AG09309 (cell line): ENCODE measurements at places on chromosomes 1 and 21.

GRCh38 chr1:1779691-1780597, 1.7 kb upstream of the NADK start:
- peak; percentile 11 for DNase-seq

DNA sequence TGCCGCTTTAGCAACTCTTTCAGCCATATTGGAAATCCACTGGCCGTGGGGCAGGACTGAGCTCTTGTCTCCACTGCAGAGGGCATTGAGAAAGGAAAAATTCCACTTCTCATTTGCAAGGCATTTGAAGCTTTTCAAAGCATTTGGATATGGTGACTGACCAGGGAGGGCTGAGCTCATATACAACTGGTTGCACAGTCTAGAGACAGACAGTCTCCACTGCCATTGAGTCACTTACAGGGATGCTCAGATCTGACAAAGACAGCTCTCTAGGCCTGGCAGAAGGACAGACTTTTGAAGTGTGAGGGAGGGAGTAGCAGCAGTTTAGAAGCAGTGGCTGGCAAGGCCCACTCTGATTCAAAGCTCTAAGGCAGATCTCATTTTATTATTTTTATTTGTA, 24.2 kb downstream of the NCF2 start:
- no peak for DNase-seq

- no peak for DNase-seq
Observed at GRCh38 chr1:90936731-90937130, 85.1 kb downstream of the ZNF644 start.

DNA sequence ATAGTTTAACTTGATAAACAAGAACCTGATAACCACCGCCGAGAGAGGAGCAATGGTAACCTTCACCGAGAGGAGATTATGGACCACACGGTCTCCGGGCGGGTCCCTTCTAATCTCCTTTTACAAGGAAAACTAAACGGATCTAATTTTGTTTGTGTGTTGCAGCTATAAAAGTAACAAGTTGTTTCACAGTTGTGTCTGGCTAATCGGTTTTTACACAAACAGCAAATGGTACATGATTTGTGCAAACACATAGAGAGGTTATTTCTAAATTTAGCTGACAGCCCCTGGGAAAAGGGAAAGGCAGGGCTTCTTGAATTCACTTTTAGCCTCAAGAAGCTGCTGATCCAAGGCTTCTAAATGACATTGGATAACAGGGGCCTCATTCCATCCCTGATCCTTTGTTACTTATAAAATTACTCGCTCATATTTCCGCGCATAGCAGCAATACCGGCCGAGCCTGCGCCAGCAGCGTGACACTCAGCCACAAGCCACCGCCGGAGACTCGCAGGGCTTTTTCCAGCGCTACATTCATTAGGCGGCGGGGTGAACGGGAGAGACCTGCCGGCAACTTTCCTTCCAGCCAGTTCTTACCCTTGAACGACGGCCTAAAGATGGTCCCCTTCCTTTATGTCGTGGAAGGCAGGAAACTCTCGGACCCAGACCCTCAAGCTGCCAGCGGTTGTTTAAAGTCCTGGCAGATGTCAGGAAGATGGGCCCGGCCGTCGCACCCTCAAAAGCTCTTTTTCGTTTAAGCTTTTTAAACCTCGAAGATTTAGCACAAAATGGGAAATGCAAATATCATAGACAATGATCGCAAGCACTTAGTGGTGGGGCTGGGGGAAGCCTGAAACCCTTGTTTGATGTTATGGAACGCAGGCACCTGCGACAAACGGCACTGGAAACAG, 4.4 kb downstream of the FOXD3 start:
- no peak for DNase-seq

DNA sequence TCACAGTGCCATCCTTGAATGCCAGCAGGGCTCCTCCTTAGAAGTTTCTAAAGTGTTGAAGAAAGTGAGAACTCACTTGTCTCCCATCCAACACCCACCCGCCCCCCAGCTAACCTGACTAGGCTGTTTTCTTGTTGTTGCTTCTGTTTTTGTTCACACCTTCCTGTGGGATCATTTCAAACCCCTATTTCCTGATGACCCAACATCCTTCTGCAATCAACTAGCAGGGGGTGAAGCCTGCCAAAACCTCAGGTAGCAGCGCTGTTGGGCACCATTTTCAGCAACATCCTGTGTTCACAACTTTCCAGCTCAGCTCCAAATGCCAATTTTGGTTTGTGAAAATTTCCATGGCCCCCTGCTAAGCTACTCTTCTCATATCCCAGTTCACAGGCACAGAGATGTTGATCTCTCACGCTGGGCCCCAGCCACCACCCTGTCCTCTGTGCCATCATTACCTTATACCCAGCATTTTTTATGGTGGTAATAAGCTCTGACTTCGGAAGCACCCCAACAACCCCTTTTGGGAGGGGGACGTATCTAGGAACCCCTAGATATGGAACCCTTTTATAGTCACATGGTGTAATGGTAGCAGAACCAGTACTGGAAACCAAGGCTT, 41.4 kb downstream of the CDC7 start:
- DNase-seq = no peak

DNA sequence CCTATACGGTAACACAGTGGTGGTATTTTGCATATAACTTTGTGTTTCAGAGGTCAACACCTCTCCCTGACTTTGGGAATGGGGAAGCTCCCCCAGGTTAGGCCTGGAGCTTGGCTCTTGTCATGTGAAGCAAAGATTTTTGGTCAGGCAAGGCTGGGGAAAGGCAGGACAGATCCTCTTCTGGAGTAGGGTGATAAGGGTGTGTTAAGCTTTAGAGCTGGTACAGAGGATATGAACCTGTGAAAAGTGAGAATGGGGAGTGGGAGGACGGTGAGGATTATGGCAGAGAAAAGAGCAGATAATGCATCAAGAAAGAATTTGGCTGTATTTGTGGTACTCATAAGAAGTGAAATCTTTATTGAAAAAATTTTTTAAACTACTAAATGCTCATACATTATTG, 2.3 kb downstream of the RPF1 start:
- DNase-seq = no peak

- no peak for DNase-seq
Observed at GRCh38 chr1:156747742-156748669, 3.5 kb downstream of the HDGF start.

GRCh38 chr1:104195395-104195794, 445.7 kb downstream of the AMY1C start:
- no peak for DNase-seq

DNA sequence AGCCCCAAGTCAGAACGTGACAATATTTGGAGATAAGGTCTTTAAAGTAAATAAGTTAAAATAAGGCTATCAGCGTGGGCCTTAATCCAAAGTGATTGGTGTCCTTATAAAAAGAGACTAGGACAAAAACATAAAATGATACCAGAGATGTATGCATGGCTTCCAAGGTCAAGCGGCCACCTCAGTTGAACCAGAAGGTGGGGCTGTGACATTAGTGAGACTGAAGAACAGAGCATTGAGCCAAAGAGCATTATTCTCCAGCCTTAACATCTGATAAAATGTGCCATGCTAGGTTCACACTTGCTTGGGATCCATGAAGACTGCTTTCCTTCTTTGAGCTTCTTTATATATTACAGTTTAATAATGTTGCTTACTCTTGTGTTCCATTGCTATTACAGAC, 554.6 kb downstream of the PLA2G4A start:
- no peak for DNase-seq

GRCh38 chr21:18603980-18604379, 200.4 kb upstream of the TMPRSS15 start:
- no peak for DNase-seq

DNA sequence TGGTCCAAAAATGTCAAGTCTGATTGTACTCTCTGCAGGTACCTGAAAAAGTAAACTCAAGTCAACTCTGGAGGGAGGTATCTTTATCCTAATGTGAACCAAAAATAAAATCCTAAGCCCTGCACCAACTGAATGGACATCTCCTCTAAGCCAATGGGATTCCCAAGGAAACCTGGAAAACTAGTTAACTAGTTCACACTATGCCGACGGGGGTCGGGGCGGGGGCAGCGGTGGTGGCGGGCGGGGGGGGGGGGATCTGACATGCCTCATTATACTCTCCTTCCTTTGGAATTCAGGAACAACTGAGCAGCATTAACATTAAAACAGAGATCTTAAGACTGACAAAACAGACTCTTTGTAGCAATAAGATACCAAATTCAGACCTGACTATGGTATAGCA, 452.6 kb upstream of the CAMK1G start:
- no peak for DNase-seq

GRCh38 chr1:3543076-3544039, 68.0 kb downstream of the MEGF6 start:
- peak; percentile 88 for DNase-seq

GRCh38 chr21:17536381-17536780, 23.5 kb downstream of the CXADR start:
- DNase-seq = no peak

- DNase-seq = no peak
Observed at GRCh38 chr1:204567071-204567470, 50.9 kb downstream of the MDM4 start.

GRCh38 chr21:46078322-46078977, 19.5 kb upstream of the COL6A2 start:
- no peak for DNase-seq

- no peak for DNase-seq
Observed at GRCh38 chr1:17839641-17840196, 84.6 kb downstream of the ACTL8 start.
